ENCODE measurements at places on chromosomes 2 and 18.

DNA sequence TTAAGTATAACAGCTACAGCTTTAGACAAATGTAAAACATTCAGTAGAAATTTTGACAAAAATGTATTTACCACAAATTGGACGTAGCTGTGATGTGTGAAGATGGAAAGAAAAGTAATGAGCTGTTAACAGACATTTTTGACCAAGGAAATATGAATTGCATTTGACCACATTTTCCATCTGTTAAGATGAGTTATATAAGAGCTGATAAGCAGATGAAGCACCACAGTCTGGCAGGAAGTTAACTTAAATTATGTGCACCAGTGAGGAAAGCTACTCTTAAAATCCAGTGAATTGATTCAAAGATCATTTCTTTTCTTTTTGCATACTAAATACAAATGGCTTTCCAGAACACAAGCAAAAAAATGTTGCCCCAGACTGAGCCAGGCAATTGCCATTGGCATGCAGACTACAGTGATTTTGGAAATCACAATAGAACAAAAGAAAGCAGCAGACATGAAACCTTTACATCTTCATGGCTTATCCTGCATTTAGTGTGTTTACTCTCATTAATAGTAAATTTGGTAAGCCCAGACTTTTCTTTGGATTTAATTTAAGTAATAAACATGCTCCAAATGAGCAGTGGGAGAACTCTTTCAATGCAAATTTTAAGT lies 493.7 kb downstream of the TMX3 start:
- no peak for DNase-seq

DNA sequence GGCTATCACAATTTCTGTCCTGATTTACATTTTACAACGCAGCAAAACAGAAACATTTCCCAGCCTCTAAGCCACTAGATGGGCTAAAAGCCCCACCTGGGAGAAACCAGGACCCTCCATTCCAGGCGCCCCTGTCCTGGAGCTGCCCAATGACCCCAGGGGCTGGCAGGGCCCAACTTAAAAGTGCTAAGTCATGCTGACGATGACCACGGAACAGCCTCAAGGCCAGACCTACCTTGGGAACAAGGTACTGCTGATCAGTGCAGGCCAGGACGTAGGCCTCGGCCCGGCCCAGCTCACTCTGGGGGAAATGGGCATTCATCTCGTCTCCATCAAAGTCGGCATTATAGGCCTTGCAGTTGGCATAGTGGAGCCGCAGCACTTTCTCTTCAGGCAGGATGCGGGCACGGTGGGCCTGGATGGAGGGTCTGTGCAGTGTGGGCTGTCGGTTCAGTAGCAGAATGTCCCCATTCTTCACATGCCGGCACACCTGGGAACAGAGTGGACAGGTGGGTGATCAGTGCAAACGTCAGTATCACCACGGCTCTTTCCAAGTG lies 35.8 kb downstream of the POLR1A start:
- DNase-seq = no peak

DNA sequence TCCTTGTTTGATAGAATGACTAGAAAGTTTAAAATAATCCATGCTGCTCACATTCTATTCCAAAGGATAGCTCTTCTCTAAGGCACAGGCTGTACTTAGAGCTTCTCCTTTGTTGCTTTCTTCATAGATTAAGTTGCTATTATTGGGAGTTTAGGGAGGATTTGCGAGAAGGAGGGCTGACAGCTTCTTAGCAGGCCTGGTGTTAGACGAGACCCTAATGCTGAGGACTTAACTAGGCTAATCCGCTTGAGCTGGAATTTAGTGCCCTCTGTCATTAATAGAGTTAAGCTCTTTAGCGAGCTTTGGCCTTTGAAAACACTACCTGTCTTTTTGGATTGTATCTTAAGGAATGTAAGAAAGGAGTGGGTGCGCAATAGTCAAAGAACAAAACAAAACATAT lies 81.3 kb downstream of the MOGAT1 start:
- no peak for DNase-seq

GRCh38 chr2:213279971-213280370 lies 4.3 kb upstream of the SPAG16 start:
- DNase-seq = no peak

GRCh38 chr2:44197816-44198215 lies 29.1 kb downstream of the PPM1B start:
- no peak for DNase-seq

DNA sequence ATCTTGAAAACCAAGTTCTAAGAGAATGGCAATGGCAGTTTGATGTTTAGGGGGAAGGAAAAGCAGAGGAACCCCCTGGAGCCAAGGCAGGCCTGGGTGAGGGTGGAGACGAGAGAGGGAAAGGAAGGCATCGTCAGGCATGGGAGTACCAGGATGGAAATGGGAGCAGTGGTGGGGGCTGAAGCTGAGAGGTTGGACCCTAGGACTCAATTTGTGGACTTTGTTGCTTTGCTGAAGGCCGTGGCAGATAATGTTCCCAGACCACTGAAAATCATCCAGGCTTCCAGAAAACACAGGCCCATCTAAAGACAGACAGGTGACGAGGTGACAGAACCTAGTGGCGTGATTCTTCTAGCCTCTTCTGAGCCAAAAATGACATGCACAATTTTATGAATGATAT lies 4.9 kb downstream of the NPAS2 start:
- DNase-seq = no peak

DNA sequence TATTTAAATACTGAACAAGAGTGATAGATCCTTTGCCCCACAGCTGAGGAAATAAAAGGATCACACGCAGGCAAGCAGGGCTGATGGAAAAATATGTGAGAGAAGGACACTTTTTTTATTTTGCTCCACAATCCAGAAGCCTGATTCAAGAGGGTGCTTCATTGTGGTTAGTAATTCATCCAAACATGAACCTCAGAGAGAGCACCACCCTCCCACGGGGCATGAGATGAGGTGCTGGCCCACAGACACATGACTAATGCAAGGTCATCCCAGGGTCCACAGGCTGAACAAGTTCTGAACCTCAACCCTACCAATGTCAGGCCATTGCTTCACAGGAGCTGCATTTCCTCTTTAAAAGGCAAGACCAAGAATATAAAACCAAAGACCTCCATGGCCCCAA lies 239.6 kb downstream of the MREG start:
- no peak for DNase-seq

DNA sequence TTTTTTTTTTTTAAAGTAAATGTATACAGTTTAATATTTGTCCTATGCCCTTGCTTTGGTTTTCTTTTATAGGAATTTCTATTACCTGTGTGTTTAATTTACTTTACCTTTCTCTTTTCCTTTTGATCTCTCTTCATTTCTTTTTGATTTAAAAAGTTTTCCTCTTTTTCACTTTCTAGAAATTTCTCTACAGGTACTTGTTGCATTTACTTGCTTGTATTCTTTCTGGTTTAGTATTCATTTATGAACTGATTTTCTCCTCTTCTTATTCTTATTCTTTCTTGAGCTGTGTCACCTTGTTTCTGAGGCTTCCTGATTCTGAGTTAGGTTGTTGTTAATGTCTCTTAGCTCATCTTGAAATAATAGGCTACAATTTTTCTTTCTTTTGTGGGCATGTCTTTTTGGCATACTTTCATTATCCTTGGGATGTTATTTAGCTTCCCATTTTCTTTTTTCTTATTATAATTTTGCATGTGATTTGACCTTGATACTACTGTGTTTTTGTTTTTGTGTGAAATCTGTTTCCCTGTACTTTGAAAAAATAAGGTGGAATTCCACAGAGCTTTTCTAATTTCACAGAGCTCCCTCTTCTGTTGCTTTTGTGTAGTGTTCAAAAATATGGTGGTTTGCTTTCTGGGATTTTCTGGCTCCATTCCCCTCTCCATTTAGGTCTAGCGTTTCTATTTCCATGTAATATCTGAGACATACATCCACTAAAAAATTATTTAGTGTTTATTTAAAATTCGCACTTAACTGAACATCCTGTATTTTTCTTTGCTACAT lies 25.5 kb upstream of the ALMS1 start:
- DNase-seq = no peak

GRCh38 chr2:156115338-156115737 lies 217.2 kb downstream of the NR4A2 start:
- no peak for DNase-seq

GRCh38 chr2:141508806-141509595 lies 621.8 kb downstream of the LRP1B start:
- DNase-seq = no peak

DNA sequence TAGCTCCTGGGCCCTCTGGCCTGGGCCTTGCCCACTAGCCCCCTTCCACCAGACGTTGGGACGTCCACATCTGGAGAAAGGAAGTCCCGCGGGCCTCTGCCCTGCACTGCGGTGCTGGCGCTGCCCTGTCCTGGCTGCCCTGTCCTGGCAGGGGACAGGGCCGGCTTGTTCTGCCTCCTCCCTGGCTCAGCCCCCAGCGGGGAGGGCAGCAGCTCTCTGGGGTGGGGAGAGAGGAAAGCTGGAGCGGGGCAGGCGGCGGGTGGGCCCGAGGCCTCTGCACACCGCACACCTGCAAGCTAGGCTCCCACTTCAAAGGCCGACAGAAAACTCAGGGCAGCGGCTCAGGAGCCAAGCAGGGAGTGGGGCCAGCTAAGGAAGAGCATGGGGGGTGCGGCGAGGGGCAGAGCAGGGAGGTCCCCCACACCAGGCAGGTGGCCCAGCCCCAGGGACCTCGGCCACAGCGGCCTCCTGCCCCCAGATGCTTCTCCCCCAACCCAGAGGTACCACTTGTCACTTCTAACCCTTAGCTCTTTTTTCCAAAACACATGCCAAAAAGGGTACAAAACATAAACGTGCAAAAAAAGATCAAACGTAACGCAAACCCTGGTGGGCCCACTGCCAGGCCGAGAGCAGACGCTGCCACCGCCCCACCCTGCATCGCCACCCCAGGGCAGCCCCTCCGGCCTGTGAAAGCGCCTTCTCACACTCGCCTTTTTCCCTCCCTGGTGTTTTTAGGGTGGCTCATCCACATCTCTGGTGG lies 13.5 kb downstream of the SNED1 start:
- DNase-seq = peak; percentile 33
